ENCODE measurements at places on chromosomes 1 and 21. TPM values are rescaled to one million over a fixed set of nuclear protein-coding genes. Genes with fewer than 3 reads are reported as not detected.

The CRP gene
- not detected for total RNA-seq

The RHOU gene
- 40.4 TPM for total RNA-seq

The DMBX1 gene
- not detected for total RNA-seq

The TMEM269 gene
- not detected for total RNA-seq

All from urinary bladder (tissue), 4 donors.